ENCODE measurements at places on chromosomes 3 and 15.

- DNase-seq = no peak
Measured at GRCh38 chr15:43118286-43118685, 12.4 kb upstream of the UBR1 start.

GRCh38 chr15:55241891-55242290 is 45.1 kb upstream of the RSL24D1 start:
- no peak for DNase-seq

GRCh38 chr3:197431346-197431910 is 124.3 kb downstream of the BDH1 start:
- DNase-seq = no peak

DNA sequence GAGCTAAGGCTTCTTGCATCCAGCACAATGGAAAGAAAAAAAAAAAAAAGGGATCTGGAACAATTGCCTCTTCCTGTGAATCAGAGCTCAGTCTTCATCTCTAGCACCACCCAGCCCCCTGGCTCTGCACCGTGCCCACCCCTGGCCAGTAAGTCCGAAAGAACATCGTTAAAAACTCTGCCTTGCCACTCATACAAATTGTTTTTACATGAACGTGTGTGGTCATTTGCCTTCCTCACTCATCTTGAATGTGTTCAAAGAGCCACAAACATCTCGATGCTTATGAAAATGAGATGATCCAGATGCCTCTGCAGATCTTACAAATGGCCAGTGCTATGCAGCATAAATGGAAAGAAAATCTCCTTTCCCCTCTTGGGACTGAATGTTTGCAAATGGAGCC is 400.0 kb upstream of the PPP2R3A start:
- DNase-seq = no peak

GRCh38 chr15:75861750-75862402 is 18.6 kb downstream of the UBE2Q2 start:
- no peak for DNase-seq

DNA sequence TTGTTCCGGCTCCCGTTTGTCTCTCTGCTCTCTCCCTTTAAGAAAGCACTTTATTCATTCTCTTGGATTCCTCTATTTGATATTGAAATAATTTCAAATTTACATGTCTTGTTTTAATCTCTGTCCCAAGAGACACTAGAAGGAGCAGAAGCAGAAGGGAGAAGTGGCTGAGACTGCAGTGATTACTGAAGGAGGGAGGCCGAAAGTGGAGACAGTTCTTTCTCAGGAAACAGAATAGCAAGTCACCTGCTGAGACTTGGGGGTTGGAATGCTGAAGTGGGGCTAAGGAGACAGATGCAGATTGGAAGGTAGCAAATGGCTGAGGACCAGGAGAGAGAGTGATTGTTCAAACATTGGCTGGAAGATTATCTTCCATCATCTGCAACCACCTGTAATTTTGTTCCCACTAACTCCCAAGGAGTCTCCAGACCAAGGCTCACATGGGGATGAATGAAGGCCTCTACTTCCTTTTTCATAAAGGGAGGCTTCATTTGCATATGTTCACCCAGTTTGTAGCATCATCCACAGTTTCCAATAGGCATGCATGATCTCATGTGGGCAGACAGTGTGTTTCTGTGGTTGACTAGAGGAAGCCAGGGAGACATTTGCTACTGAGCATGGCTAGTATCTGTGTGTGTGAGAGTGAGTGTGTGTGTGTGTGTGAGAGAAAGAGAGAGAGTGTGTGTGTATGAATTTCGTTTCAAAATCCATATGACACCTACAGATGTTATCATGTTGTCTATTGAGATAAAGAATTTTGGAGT is 24.0 kb downstream of the LTF start:
- no peak for DNase-seq

GRCh38 chr15:52656412-52656811 is 22.8 kb downstream of the ATOSA start:
- no peak for DNase-seq
